ENCODE measurements at places on chromosomes 7 and 10.

- DNase-seq, result no peak
These were observed 10.0 kb upstream of the SERPINE1 start for GRCh38 chr7:101116898-101117297.

- DNase-seq, result no peak
These were observed 5.9 kb upstream of the PWWP2B start for GRCh38 chr10:132390921-132391675.

DNA sequence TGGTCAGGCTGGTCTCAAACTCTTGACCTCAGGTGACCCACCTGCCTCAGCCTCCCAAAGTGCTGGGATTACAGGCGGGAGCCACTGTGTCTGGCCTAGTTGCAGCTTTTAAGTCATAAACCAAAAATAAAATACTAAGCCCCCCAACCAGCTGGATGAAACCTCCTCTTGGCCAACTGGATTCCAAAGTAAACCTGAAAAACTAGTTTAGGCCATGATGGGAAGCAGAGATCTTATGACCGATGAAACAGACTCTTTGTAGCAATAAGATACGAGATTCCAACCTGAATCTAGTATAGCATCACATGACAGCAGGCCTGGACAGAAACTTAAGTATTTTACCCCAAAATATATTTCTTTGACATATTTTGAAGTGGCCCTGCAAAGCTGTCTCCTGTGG, 9.1 kb upstream of the MCM10 start:
- no peak for DNase-seq

DNA sequence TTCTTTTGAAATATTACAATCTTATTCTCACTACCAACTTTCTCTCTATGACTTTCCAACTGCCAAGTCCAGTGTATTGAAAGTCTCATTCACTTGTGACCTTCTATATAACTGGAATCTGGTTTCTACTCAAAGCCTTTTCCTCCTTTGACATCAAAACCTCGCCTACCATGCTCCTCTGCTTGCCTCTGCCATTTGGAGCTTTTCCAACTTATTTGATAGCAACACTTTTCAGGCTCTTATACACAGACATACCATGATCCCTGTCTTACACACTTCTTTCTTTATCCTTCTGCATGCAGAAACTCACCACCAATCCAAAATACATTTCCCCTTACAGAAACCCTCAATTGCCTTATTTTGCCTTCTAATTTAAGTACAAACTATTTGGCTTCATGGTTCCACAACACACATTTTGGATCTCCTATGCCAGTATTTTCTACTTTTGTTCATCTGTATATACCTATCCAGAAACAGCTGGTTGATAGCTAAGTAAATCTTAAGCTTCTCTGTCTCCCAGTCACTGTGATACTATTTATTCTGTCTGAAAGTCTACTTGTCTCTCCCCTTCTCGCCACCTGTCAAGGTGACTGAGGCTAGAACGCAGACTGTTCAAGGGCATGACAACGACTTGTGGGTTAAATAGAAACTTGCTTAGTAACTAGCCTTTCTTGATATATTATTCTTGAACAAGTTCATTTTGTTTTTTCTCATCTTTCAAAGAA, 22.4 kb downstream of the GNG11 start:
- DNase-seq, result no peak

DNA sequence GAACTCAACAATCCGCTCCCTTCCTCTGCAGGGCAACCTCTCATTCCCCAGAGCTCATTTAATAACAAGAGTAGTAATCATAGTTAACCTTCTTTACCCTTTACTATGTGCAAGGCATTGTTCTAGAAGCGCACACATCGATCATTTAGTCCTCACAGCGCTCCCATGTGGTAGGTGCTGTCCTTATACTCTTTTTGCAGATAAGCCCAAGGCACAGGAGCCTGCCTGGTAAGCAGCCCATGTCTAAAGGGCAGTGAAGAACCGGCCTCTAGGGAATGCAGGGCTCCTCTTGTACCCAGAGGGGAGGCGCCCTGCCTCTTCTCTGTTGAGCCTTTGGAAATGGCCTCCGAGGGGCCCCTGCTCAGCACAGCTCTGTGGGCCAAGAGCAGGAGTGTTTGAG, 14.3 kb downstream of the CHST3 start:
- no peak for DNase-seq

DNA sequence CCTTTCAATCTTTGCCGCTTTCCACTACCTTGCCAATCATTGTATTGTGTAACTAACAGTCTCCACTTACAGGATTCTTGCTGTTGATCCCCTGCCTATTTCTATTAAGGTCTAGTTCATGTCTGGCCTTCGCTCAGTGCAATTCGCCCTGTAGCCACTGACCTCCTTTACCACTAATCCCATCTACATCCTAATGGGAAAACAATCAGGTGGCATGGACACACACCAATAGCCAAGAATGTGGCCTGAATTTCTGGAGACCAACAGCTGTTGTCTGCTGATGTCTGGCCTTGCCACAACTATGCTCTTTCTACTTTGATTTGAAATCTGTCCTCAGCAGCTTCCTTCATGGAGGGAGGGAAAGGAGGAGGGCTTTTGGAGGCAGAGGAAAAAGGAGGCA, 546.2 kb downstream of the SORCS3 start:
- DNase-seq, result no peak
